ENCODE measurements at places on chromosomes 3 and 15.

- ATAC-seq, result peak; percentile 70
Observed at GRCh38 chr3:115766587-115767482, 143.5 kb downstream of the GAP43 start.

GRCh38 chr15:95409626-95410310 lies 920.7 kb upstream of the NR2F2 start:
- ATAC-seq, result no peak

DNA sequence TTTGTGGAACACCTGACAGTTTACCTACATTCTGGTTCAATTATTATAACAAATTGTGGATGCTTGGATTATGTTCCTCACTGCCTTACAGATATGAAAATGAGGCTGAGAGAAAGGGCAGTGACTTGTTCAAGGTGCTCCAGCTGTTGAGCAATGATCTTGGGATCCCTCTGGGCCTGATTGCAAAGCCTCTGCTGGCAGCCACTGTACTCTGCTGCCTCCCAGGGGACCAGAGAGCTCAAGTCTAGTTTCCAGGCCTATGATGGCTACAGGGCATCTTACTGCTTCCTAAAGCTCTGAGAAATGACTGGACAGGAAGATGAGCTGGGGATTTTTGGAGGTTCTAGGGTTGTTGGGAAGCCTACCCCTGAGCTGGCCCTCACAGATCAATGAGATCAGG lies 2.3 kb upstream of the SHC4 start:
- ATAC-seq, result no peak

GRCh38 chr3:54916732-54917131 lies 11.1 kb downstream of the LRTM1 start:
- ATAC-seq, result peak; percentile 79

DNA sequence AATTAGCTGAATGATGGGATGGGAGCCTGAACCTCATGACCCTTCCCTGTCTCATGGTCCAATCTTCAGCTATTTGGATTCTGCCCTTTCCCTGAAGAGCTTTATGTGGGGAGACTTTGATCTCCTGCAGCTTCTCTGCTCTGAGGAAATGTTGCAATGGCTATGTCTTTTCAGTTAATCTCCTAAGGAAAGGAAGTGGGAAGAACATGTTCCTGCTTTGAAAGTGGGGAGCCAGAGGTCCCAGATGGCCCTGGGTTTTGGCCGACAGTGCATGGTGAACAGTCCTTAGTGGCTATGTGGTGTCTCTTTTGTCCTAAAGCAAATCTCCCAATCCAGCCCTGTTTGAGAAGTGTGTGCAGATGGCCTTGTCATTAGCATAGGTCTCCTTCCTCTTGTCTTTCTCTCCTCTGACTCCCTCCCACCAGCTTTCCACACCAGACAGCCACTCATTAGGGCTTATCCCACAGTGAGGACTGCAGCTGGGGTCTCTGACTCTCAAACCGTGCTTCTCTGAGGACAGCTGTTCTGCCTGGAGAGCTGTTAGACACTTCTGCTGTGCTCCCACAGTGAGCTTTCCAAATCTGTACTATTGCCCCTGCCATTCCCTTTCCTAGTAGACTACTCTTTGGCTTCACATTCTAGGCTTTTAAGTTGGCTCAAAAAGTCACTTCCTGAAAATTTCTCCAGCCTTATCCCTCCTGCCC lies 365.8 kb upstream of the UMPS start:
- no peak for ATAC-seq

DNA sequence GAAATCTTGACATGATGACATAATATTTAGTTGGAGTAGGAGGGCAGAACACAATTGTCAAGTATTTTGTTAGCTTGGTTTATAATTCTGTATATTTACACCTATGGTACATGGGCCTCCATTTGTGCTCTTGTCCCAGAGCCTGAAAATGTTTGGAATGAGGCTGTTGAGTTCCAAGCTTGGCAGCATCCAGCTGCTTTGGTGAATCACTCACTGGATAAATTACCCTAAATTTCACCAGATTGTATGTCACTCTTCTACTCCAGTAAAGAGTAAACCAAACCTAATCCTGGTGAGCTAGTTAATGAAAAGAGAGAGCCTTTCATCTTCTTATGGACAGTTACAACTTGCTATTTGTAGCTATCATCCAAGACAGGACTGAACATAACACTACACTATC lies 928.7 kb downstream of the DIPK2A start:
- ATAC-seq, result no peak

- ATAC-seq, result no peak
Observed at GRCh38 chr3:73098873-73099272, 37.4 kb downstream of the EBLN2 start.

DNA sequence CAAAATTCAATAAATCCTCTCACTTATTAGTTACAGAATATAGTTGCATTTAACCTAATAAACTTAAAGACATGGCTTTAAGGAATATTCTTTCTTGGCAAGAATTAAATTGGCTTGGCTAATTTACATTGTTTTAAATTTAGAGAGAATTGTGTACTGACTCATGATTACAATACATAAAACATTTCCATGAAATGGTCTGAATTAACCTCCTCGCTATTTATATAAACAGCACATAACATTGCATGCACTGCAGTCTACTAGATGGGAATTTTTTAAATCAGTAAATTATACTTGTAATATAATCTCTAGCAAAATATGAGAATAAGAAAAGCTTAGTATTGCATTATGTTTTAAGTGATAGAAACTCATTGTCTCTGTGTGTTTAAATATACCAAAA lies 268.9 kb downstream of the SHOX2 start:
- ATAC-seq, result 0 out of 3 replicates have a peak, but pooled peaks have one; percentile 26

DNA sequence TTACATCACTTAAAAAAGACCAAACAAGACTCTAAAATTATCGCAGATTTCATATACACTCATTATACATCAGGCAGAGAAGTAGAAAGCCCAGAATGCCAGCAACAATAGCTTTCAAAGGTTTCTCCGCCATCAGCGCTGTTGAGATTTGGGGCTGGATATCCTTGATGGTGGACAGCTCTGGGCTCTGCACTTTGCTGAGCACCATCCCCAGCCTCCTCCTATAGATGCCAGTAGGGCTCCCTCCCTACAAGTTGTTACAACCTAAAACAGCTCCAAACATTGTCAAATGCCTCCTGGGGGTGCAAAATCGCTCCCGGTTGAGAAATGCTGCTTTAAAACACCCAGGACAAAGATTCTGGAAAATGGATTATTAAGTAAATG lies 73.5 kb downstream of the ATP10A start:
- no peak for ATAC-seq

DNA sequence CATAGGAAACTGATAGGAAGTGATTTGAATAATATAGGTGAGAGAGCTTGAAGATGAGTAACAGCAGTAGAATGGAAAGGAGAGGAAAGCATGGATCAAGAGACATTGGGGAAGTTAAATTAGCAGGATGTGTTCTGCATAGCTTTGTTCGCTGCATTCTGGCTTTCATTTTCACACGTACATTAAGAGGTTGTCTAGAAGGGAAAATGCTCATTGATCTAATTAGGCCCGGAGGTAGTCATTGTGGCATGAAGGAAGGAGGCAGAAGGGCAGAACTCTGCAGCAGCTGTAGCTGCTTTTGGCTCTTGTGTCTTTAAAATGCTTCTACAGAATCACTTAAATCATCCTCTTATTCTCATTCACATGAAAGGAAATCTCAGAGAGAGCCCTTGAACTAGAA lies 40.3 kb downstream of the KCNAB1 start:
- peak; percentile 50 for ATAC-seq

DNA sequence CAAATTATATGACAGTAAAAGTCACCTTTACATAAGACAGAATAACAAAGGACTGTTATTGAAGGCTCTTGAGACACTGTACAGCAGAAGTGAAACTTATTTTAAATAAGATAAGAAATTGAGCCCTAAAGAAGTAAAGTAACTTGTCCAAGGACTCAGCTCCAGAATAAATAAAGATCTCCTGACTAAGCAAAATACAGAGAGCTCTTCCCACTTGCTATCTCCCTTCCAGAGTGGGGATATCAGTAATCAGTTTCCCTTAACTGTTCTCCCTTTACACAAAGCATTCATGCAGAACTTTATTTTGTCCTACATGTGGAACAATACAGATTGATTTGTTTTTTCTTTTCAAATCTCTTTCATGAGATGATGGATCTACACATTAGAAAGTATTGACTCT lies 129.5 kb upstream of the BHLHE40 start:
- no peak for ATAC-seq

GRCh38 chr3:18127859-18128681 lies 297.1 kb downstream of the SATB1 start:
- ATAC-seq, result no peak

GRCh38 chr3:24541935-24542334 lies 47.3 kb upstream of the THRB start:
- ATAC-seq, result no peak

- ATAC-seq, result no peak
Observed at GRCh38 chr15:76465728-76466127, 129.2 kb downstream of the ISL2 start.

- ATAC-seq, result no peak
Observed at GRCh38 chr3:75260-75659, 121.3 kb upstream of the CHL1 start.

DNA sequence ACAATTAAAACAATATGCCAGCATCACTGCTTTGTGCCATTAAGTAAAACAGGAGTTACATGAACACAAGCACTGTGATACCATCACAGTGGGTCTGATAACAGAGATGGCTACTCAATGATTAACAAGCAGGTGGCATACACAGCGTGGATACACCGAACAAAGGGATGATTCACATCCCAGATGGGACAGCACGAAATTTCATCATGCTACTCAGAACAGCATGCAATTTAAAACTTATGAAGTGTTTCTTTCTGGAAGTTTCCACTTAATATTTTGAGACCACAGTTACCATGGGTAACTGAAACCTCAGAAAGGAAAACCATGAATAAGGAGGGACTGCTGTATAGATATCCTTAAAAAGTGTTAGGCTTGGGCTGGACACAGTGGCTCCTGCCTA lies 44.5 kb downstream of the SLC24A1 start:
- ATAC-seq, result no peak

GRCh38 chr3:46970391-46971091 lies 6.0 kb downstream of the CCDC12 start:
- peak; percentile 24 for ATAC-seq

DNA sequence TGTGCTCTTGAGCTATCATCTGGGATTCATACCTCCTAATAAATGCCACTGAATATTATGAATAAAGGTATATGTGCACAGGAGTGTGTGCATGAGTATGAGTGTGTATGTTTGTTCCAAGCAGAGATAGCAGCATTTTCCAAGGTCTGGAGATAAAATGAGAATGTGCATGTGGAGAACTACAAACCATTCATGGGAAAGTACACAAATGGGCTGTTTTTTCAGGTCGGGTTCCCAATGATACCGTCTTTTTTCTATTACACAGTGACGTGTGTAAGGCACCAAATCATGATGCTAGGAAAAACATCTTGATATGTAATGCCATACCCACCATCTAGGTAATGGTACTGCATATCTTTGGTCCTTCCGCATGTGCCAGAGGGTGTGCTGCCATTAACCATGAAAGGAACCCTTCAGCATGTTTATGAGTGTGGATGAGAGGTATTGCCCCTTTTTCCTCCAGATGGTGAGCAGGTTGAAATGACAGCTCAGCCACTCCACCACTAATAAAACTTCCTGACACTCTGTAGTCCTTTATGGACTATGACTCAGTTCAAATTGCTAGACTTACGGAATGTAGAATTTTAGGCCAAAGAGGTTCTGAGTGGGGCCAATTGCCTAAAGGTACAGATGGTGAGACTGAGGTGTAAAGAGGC lies 36.4 kb upstream of the COPB2 start:
- no peak for ATAC-seq

- ATAC-seq, result no peak
Observed at GRCh38 chr3:128084675-128085021, 32.4 kb downstream of the SEC61A1 start.

GRCh38 chr3:18474202-18474601 lies 49.1 kb upstream of the SATB1 start:
- no peak for ATAC-seq

GRCh38 chr15:53251996-53252395 lies 461.9 kb upstream of the ONECUT1 start:
- no peak for ATAC-seq

GRCh38 chr15:70762469-70763119 lies 764 bp downstream of the UACA start:
- ATAC-seq, result peak; percentile 37

DNA sequence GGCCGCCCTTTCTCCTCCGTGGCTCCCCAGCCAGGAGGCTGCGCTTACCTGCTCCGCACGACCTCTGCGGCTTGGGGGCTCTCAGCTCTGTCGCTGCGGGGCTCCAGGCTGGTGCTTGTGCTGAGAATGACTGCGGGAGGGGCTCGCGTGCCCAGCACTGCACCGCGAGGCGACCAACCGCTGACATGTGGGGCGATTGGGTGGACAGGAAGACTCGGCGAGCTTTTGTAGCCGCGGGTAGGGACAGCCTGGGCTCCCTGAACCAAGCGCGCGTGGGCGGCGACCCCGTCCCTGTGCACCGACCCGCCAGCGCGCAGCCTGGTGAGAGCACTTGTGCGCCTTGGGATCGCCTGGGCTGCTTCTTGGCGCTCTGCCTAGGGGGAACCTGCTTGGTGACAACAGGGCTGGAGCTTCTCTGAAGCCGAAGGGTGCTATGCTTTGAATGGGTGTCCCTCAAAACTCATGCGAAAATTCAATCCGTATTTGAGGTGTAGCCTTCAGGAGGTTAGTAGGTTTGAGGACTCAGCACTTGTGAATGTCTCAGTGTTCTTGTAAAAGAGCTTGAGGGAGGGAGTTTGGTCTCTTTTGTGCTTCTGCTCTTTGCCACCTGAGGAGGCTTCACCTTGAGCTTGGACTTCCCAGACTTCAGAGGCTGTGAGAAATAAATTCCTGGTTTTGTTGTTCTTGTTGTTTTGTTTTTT lies 50.4 kb downstream of the IL12A start:
- peak; percentile 79 for ATAC-seq
